ENCODE measurements at places on chromosomes 11 and 22.

DNA sequence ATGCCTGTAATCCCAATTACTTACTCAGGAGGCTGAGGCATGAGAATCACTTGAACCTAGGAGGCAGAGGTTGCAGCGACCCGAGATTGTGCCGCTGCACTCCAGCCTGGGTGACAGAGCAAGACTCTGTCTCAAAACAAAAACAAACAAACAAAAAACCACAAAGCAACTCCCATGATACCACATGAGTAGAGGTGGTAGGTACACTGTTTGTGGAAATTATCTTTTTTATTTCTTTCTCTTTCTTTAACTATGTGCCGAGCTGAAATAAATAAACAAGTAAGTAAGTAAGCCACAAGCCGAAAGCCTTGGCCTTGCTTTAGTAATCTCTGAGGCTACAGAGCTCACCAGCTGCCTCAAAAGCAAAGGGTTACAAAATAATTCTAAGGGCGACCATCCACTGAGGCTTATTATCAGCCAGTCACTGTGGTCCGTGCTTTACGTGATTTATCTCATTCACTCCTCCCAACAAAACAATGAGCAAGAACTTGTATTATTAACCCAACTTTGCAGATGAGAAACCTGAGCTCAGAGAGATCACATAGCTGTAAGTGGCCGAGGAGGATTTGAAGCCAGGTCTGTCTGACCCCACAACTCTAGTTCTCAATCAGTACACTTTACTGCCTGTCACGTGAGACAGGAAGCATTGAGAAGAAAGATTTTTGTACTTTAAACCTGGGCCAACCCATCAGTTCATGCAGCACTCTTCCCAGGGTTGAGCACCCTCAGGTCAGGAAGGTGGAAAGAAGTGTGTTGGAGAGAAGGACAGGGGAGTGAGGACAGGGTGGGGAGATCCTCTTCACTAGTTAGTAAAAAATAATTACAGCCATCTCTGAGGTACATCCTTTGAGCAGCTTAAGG lies 69.8 kb upstream of the MTMR2 start:
- no peak for DNase-seq

- DNase-seq = no peak
Observed at GRCh38 chr11:70169632-70170031, 33.5 kb upstream of the FADD start.

- DNase-seq = no peak
Observed at GRCh38 chr11:61861634-61862033, 29.7 kb downstream of the FADS3 start.

DNA sequence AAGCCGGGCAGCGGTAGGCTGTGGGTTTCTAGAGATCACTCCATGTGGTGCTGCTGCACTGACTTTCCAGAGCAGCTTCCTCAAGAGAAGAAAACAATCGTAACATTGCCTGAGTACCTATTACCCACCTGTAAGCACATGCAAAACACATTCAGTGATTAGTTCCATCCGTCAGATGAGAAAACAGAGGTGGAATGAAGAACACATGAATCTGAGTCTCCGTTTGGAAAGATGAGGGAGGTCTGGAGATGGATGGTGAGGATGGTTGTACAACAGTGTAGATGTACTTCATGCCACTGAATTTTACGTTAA lies 7.5 kb upstream of the SLCO2B1 start:
- DNase-seq = no peak

GRCh38 chr11:117187799-117188481 lies 9.4 kb downstream of the SIDT2 start:
- DNase-seq = no peak

GRCh38 chr22:23500508-23501260 lies 79.4 kb downstream of the IGLL1 start:
- DNase-seq = no peak

DNA sequence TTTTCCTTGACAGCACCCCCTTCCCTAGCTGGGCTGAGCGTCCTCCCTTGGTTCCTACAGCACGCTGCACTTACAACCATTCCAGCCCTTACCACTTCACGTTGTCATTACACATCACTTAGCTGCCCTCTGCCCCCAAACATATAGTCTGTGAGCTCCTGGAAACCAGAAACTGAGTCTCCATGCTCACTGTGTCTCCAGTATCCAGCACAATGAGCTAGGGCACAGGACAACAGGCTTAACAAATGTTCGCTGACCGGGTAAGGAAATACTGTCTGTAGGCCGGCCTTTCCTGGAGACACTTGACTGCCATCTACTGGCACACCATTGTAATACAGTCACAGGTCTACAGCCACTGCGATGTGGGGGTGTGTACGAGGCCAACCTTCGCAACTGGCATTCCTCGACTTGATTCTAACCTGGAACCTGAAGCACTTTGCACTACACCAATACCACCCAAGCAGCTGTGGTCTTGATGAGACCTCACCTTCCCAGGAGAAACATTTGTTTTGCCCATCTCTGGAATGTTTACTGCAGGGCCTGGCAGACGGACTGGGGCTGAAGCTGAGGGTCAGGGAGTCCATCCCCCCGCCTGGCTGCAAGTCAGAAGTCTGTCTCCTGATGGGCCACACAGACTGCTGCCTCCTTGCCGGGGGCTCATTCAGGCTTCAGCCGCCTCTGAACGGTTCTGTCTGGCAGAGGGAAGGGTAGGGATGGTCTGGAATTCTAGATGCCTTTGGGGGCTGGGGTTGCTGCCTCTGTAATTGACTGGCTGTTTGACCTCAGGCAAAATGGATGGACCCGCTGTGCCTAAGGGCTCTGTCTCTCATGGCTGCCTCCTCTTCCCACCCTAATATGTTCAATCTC lies 72.0 kb downstream of the SYN3 start:
- DNase-seq = peak; percentile 48

DNA sequence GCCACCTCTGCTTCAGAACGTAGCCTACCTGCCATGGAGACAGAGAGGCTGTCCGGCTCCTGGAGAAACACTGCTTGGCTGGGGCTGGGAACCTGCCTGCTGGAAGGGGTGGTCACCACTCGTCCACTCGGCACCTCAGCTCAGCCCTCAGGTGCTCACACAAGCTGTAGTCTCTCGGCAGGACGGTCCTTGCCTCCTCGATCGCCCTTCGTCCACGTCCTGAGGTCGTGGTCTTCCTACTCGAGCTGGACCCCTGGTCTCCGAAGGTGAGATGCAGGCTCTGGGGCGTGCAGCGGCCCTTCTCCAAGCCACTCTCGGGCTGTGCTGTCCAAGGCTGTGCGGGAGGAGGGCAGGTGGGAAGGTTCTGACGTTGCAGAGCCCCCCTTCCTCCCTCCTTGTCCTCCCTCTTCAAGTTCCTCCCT lies at the start of gene TBX10:
Gene TBX10, minus strand, starts transcription at position 326 of the 422 bp plus-strand sequence. Its CDS starts 291 bp downstream, at position 35.
- DNase-seq = no peak

DNA sequence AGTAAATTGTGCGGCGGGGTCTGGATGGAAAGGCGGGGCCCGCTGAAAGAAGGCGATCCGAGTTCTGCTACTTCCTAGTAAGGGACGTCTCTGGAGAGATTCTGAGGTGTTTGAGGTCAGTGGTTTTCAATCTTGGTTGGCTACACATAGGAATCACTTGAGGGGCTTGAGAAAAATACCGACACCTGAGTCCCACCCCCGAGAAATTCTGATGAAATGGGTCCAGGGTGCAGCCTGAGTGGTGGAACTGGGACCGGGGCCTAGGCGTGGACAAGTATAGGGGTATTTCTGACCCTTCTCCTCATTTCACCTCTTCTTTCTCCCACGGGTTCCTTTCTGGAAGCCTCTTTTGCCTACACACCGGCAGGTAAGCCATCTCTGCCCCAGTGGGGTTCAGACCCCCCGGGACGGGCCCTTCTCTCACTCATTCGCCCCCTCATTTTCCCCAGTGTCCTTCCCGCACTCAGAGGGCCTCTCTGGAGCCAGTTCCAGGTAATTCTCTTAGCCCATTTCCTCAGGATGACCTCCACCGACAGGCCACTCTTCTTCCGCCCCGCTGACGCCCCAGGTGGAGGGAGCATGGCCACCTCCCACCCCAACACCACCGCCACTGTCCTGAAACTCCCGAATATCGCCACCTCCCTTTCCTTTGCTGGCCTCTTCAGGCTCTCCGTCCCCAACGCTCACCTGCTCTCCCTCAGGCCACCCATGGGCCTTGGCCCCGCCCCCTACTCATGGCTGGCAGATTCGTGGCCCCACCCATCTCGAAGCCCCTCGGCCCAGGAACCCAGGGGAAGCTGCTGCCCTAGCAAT lies 11.8 kb downstream of the ROBO3 start:
- no peak for DNase-seq

- DNase-seq = no peak
Observed at GRCh38 chr22:49088801-49089791, 738.6 kb downstream of the BRD1 start.

DNA sequence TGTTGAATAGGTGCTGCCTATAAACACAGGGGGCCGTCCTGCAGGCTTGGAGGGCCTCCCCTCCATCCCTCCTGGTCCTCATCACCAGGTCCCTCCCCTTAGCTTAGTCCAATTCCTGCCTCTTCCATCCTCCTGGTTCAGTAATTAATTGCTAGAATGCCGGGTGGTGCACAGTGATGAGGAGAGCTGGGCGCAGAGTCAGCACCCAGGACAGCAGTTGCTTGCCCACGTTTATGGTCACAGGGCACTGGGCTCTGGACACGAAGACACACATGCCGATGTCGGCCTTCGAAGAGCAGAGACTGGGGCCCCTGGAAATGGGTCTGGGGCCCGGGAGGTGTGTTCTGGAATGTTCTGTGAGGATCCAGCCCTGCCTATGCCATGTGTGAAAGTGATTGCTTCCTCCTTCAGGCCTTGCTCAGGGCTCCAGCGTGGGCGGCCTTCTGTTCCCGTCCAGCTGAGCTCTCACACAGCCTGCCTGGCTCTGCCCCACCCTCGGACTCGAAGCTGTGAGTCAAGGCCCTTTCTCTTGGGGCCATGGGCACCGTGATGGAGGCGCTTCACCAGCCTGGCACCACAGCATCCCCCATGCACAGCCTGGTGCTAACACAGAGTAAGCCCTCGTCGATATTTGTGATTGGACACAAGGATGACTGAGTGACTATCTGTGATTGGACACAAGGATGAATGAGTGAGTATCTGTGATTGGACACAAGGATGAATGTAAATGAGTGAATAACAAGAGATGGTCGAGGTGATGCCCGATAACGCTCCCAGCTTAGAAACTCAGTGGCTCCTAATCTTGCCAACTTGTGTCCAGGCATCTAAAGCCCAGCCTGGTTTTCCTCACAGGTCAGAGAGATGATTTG lies 884.7 kb downstream of the BRD1 start:
- DNase-seq = no peak

GRCh38 chr11:60389279-60389910 lies 6.9 kb upstream of the MS4A14 start:
- DNase-seq = no peak

DNA sequence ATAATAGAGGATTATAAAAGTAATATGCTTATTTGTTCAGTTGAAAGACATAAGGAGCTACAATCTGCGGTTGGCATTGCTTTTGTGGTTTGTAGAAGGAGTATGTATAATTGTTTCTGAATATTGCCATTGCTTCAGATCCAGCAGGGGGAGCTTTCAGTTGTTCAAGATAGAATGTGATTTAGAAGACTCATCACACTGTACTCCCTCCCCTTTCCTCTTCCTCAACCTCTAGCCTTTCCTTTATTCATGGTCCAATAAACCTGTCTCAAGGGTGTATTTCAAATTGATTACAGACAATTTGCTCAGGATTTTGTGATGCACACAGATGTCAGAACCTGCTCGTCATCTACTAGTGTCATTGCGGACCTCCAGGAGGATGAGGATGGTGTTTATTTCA lies 9.8 kb downstream of the PRMT3 start:
- DNase-seq = peak; percentile 23

- DNase-seq = no peak
Observed at GRCh38 chr11:33005175-33005574, 10.5 kb upstream of the DEPDC7 start.

DNA sequence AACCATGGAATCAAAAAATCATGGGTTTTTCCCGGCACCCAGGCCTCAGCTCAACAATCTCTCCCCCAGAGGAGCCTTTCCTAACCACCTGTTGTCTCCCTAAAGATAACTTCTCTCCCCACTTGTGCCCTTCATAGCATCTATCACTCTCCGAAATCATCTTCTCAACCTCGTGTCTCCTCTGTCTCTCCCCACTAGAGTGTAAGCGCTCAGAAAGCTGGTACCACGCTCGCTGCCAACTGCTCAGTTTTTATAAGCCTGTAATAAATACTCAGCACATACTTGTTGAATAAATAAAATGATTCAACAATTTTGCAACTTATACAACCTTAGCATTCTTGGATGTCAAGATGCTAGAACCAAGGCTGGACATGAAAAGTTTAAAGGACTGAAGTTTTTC lies 185.2 kb downstream of the BCR start:
- DNase-seq = no peak

GRCh38 chr11:35304386-35304775 lies 115.0 kb downstream of the SLC1A2 start:
- no peak for DNase-seq

GRCh38 chr22:48921411-48921903 lies 906.2 kb downstream of the BRD1 start:
- no peak for DNase-seq

DNA sequence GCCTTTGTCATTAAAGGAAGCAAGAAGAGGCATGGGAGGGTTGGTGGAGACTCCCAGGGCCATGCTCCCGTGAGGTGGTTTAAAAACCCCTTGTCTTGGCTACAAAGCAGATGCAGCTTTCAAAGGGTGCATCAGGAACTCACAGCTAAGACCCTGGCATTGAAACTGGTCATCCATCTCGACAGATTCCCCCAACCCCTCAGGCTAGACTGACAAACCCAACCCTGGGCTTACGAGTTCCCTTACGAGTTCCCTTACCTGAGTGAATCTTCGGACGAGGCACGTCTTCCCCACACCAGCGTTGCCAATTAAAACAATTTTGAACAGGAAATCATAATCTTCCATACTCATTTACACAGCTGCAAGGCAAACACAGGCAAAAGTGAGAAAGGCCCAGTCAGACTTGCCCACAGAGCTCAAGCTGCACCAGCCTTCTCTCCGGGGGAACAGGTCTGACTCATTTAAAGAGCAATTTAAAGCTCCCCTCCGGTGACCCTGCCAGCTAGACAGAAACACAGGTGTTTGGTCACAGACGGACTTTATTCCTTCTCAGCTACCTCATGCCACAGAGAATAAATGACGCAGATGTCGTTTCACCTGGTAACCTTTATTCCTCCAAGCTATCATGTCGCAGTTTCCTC lies 74.6 kb downstream of the RAB30 start:
- no peak for DNase-seq

DNA sequence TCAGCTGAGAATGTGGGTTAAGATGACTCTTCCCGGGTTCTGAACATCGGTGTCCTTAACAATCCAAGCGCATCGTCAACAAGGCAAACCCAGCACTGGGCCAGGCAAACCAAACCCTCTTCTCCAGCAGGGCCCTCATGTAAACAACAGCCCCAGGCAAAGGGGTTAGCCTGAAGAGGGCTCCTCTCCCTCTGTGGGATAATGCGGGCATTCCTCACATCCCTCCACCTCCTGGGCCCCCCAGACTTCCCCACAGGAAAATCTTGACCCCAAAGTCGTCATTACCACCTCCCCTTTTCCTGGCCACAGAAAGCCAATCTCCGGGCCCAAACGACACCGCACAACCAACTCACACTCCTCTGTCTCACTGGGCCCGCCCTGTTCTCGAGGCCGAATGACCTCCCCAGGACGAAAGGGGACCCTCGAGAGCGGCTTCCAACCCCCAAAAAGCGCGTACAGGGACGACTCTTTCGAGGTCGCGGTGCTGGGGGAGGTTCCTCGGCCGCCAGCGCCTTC lies 566 bp downstream of the DDB1 start:
- DNase-seq = no peak

Measured in NCI-H460 (cell line).